ENCODE measurements at places on chromosomes 4 and X. TPM values are rescaled to one million over a fixed set of nuclear protein-coding genes. Genes with fewer than 3 reads are reported as not detected.

UCHL1 gene
- 0.74 TPM for total RNA-seq

SLC6A8 gene
- total RNA-seq, result 125 TPM

BBS12 gene
- total RNA-seq, result 1.5 TPM

ARHGAP10 gene
- total RNA-seq, result 11.7 TPM

POLN gene
- total RNA-seq, result 4.3 TPM

SMPX gene
- total RNA-seq, result not detected

RASGEF1B gene
- total RNA-seq, result not detected

NAP1L2 gene
- total RNA-seq, result 1.8 TPM

STOX2 gene
- total RNA-seq, result 10.6 TPM

KLB gene
- not detected for total RNA-seq

INTU gene
- 3.7 TPM for total RNA-seq

DNA sequence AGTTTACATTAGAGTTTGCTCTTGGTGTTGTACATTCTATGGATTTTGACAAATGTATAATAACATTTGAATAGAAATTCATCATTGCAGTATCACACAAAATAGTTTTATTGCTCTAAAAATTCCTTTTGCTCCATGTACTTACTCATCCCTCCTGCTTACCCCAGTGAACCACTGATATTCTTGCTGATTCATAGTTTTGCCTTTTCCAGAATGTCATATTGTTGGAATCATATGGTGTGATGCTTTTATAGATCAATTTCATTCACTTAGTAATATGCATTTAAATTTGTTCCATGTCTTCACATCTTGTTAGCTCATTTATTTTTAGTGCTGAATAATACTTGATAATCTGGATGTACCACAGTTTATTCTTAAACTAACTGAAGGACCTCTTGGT lies 1593.2 kb downstream of the C4orf33 start:
- no peaks in the 10 kb centered on the region for H3K27me3 ChIP-seq
- H3K4me1 ChIP-seq, result no peaks in the 10 kb centered on the region
- no peak overlapping the region for H3K27ac ChIP-seq
- DNase-seq, result no peak
- no peaks in the 10 kb centered on the region for H3K36me3 ChIP-seq

- no peak overlapping the region for H3K4me3 ChIP-seq
- no peak overlapping the region for H3K27ac ChIP-seq
- no peaks in the 10 kb centered on the region for H3K27me3 ChIP-seq
- no peak for DNase-seq
- no peaks in the 10 kb centered on the region for H3K4me1 ChIP-seq
Measured at GRCh38 chrX:45295259-45295986, 94.7 kb upstream of the DIPK2B start.

- no peaks in the 10 kb centered on the region for H3K4me1 ChIP-seq
- H3K27me3 ChIP-seq, result no peaks in the 10 kb centered on the region
- no peak overlapping the region for H3K4me3 ChIP-seq
- H3K36me3 ChIP-seq, result no peaks in the 10 kb centered on the region
- no peak for DNase-seq
Measured at GRCh38 chr4:97140545-97140944, 1002.7 kb downstream of the STPG2 start.

DNA sequence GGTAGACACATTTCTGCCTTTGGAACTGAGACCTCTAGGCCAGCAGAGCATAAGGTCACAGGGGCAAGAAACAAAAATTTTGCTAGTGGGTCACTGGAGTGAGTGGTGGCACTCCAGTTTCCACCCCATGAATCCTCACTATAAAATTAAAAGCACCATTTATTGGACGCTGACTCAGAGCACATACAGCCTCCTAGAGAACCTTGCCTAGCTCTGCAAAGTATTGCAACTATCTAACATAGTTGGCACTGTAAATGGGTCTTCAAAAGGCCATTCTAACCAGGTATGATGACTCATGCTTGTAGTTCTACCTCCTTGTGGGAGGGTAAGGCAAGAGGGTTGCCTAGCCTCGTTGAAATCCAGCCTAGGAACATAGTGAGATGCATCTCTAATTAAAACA lies 25.1 kb downstream of the RRAGB start:
- H3K27ac ChIP-seq, result no peak overlapping the region
- H3K4me1 ChIP-seq, result no peaks in the 10 kb centered on the region
- no peaks in the 10 kb centered on the region for H3K27me3 ChIP-seq
- no peak overlapping the region for H3K4me3 ChIP-seq
- no peak for DNase-seq

DNA sequence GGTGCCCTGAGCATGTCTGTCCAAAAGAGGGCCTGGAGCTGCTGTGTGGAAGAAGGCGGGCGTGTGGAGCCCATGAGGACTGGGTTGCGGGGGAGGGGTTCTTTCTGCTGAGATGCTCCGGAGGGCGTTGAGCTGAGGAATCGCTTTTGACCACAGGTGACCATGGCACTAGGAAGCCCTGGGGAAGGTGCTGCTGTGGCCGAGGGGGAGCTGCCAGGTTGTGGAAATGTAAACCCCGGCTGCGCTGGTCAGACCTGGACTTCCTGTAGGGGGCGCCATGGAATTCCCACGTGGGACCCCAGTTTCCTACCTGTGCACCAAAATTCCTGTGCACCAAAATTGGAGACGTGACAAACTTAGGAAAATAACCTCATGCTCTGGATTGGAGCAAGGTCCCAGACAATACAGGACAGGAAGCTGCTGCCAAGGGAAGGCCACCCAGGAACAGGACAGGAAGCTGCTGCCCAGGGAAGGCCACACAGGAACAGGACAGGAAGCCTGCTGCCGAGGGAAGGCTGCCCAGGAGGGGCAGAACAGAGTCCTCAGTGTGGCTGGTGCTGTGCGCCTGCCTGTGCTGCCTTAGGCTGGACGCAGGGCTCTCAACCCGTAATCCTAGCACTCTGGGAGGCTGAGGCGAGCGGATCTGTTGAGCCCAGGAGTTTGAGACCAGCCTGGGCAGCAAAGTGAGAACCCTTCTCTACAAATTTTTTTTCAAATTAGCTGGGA lies 28.4 kb upstream of the UVSSA start:
- no peak overlapping the region for H3K4me3 ChIP-seq
- no peaks in the 10 kb centered on the region for H3K36me3 ChIP-seq
- H3K4me1 ChIP-seq, result no peaks in the 10 kb centered on the region
- H3K27ac ChIP-seq, result no peak overlapping the region
- no peak for DNase-seq
- H3K27me3 ChIP-seq, result no peaks in the 10 kb centered on the region

GRCh38 chrX:99613041-99613440 lies 797.0 kb downstream of the PCDH19 start:
- H3K27ac ChIP-seq, result no peak overlapping the region
- H3K4me1 ChIP-seq, result no peaks in the 10 kb centered on the region
- DNase-seq, result no peak
- no peaks in the 10 kb centered on the region for H3K27me3 ChIP-seq

DNA sequence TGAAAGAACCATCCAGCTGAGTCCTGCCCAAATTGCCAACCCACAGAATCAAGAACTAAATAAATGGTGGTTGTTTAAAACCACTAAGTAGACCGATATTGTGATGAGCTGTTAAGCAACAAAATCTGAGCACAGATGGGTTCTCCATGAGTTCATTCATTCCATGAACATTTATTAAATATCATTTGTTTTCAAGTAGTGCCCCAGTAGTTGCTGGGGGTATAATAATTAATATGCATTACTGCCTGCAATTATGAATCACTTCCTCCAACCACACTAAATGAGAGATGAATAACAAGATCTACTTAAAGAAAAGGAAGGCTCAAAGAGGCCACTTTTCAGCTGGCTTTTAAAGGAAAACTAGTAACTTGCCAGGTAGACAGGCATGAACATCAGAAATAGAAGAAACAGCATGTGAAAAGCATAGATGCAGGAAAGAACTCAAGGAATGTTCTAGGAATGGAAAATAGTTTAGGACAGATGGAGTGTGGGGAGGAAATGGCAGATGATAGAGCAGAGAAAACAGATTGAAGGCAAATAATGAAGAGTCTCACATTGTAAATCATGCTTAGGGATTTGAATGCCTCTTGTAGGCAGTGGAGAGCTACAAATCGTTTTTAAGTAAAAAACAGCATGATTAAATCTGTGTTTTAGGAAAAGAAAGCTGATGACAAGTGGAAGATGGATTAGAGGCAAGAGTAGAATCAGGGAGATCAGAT lies 641.7 kb upstream of the DIPK2B start:
- H3K4me3 ChIP-seq, result no peak overlapping the region
- no peak overlapping the region for H3K27ac ChIP-seq
- no peaks in the 10 kb centered on the region for H3K27me3 ChIP-seq
- H3K4me1 ChIP-seq, result no peaks in the 10 kb centered on the region
- no peak for DNase-seq

DNA sequence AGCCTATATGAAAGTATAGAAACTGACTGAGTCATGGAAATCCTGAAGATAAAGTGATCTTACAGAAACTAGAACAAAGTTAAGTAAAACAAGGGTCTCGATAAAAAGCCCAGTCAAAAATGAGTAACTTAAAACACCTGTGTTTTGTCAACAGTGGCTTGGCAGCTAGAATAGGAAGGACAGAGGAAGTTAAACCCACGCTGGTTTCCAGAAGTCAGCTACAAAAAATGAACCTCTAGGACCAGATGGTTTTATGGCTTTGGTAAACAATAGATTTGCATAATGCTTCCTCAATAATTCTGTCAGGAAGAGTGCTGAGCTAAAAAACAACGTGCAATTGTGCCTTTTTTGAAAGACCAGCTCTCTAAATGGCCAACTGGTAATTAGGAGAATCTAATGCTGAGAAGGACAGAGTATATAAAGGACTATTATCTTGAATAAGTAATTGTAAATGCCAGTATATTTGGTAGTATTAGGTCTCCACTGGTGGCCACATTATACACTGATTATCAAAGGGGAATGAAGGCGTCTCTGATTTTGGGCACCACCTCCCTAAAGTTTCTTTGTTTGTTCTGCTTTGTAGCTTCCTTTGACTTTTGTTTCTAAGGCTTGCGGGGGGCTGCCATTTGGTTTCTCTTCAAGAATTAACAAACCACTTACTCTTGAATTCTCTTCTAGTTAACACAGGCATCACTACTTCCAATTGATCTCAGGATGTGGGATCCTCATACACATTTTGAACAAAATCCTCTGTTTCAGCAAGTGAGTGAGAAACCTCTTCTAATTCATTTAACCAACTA lies 72.2 kb upstream of the PPP3CA start:
- no peak overlapping the region for H3K4me3 ChIP-seq
- H3K4me1 ChIP-seq, result no peaks in the 10 kb centered on the region
- DNase-seq, result no peak

- DNase-seq, result no peak
- no peaks in the 10 kb centered on the region for H3K36me3 ChIP-seq
- H3K4me3 ChIP-seq, result peak overlapping the region; percentile 57
- H3K27ac ChIP-seq, result no peak overlapping the region
Measured at GRCh38 chrX:71095981-71096759, 519 bp downstream of the FOXO4 start.

GRCh38 chr4:40306976-40307375 lies 28.2 kb upstream of the CHRNA9 start:
- peak overlapping the region; percentile 62 for H3K27ac ChIP-seq
- no peaks in the 10 kb centered on the region for H3K27me3 ChIP-seq
- peaks cover 5% of the 10 kb centered on the region for H3K4me1 ChIP-seq
- DNase-seq, result no peak

- H3K4me3 ChIP-seq, result no peak overlapping the region
- H3K36me3 ChIP-seq, result no peaks in the 10 kb centered on the region
- H3K27ac ChIP-seq, result no peak overlapping the region
- H3K4me1 ChIP-seq, result peaks cover 24% of the 10 kb centered on the region
- H3K27me3 ChIP-seq, result no peaks in the 10 kb centered on the region
Measured at GRCh38 chrX:154484255-154485149, 1.9 kb downstream of the UBL4A start.

- H3K36me3 ChIP-seq, result no peaks in the 10 kb centered on the region
- DNase-seq, result no peak
- no peak overlapping the region for H3K4me3 ChIP-seq
- H3K27me3 ChIP-seq, result no peaks in the 10 kb centered on the region
- no peaks in the 10 kb centered on the region for H3K4me1 ChIP-seq
Measured at GRCh38 chr4:48629458-48629857, 139.4 kb downstream of the ZAR1 start.

DNA sequence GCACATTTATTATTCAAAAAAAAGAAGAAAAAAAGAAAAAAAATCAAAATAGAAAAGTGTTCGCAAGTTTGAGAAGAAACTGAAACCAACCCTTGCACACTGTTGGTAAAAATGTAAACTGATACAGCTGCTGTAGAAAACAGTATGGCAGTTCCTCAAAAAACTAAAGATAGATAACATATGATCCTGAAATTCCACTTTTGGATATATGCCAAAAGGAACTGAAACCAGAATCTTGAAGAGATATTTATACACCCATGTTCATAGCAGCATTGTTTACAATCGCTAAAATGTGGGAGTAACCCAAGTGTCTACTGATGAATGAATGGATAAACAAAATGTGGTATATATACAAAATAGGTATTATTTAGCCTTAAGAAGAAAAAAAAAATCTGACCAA lies 155.4 kb downstream of the TBCK start:
- no peak for DNase-seq
- H3K4me1 ChIP-seq, result no peaks in the 10 kb centered on the region
- H3K36me3 ChIP-seq, result no peaks in the 10 kb centered on the region
- H3K27ac ChIP-seq, result no peak overlapping the region
- no peaks in the 10 kb centered on the region for H3K27me3 ChIP-seq

DNA sequence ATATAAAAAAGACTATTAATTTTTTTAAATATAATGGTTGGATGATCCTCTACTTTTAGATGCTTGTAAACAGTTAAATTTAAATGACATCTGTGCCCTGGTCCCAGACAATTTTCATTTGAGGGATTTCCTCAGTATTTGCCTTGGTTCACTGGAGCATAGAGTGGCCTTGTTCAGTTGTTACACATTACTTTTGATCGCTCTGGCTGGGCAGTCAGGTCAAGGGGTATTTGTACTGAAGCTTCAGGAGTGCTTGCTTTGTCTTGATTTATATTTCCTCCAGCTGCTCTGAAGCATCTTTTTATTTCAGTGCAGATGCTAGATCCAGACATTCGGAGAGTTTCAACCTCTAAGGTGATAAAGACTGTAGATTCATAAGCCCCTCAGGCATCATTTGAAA lies 50.0 kb downstream of the COMMD8 start:
- no peaks in the 10 kb centered on the region for H3K4me1 ChIP-seq
- no peaks in the 10 kb centered on the region for H3K36me3 ChIP-seq
- no peak overlapping the region for H3K4me3 ChIP-seq
- DNase-seq, result no peak
- H3K27ac ChIP-seq, result no peak overlapping the region

GRCh38 chr4:155403886-155404285 lies 27.1 kb upstream of the MAP9 start:
- H3K4me1 ChIP-seq, result no peaks in the 10 kb centered on the region
- H3K27ac ChIP-seq, result no peak overlapping the region
- DNase-seq, result peak; percentile 20
- H3K27me3 ChIP-seq, result no peaks in the 10 kb centered on the region
- H3K36me3 ChIP-seq, result no peaks in the 10 kb centered on the region

GRCh38 chr4:122619611-122620010 lies 1.3 kb downstream of the IL21 start:
- no peaks in the 10 kb centered on the region for H3K36me3 ChIP-seq
- no peak overlapping the region for H3K4me3 ChIP-seq
- no peak for DNase-seq
- no peaks in the 10 kb centered on the region for H3K4me1 ChIP-seq

DNA sequence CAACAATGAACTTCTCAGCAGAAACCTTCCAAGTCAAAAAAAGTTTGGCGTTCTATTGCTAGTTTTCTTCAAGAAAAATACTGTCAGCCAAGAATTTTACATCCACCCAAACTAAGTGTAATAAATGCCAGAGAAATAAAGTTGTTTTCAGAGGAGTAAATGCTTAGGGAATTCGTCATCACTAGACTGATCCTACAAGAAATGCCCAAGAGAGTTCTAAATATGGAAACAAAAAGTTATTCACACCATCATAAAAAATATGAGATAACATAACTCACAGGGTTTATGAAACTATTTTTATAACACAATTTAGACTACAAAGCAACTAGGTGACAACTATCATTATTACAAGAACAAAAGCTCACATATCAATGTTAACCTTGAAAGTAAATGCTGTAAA lies 259.5 kb upstream of the GABRA2 start:
- H3K36me3 ChIP-seq, result no peaks in the 10 kb centered on the region
- no peaks in the 10 kb centered on the region for H3K27me3 ChIP-seq
- H3K27ac ChIP-seq, result no peak overlapping the region
- H3K4me1 ChIP-seq, result no peaks in the 10 kb centered on the region

All from Panc1 (cell line).